ENCODE measurements at places on chromosomes 7 and 10.

- DNase-seq, result no peak
Observed at GRCh38 chr7:76108540-76109233, 60.8 kb downstream of the MDH2 start.

- no peak for DNase-seq
Observed at GRCh38 chr7:28958980-28959347, 834 bp upstream of the TRIL start.

DNA sequence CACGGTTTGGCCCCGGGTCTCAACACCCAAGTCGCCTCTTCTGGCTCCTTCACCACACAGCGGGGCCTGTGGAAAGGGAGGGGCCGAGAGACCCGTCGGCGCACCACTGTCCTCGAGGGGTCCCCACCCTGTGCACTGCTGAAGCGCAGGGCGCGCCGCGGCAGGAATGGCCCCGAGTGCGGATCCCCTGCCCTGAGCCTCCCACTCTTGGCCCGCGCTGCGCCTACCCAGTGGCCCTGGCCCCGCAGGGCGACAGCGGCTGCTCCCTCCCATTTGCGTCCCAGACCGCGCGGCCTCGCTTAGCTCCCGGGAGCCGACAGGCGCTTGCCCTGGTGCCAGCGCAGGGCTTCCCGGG is 2.1 kb upstream of the SFMBT2 start:
- DNase-seq, result no peak

- DNase-seq, result no peak
Observed at GRCh38 chr7:39623732-39624441, 515 bp downstream of the RALA start.

GRCh38 chr7:99190359-99191009 is 17.4 kb downstream of the KPNA7 start:
- DNase-seq, result no peak

Measured in brain pericyte (primary cell).